Brain (organoid and tissue), 16 donors: ENCODE measurements at places on chromosomes 4 and X. TPM values are rescaled to one million over a fixed set of nuclear protein-coding genes. Genes with fewer than 3 reads are reported as not detected.

DNA sequence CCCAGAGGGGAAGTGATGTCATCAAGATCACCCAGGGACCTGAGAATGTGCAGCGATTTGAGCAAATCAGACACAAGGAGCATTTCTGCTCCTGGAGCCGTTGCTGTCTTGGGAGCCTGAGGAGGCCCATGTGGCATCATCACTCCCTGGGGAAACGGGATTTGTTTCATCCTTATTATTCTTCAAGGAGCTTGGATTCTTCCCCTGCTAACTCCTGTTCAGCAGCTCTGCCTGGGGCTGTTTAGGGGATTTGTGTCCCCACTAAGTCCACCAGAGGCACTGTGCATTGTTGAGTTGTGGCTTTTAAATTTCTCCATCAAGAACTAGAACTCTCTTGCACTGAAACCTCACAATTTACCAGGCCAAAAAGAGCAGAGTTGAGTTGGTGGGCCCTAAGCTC, 104.2 kb upstream of the MSX1 start:
- no peak for DNase-seq

GRCh38 chr4:56301997-56302496, 85.2 kb downstream of the AASDH start:
- DNase-seq: peak; percentile 63

GRCh38 chr4:149881744-149882143, 66.1 kb upstream of the IQCM start:
- DNase-seq: no peak

The GLRB gene
- polyA plus RNA-seq: 7.2 TPM

DNA sequence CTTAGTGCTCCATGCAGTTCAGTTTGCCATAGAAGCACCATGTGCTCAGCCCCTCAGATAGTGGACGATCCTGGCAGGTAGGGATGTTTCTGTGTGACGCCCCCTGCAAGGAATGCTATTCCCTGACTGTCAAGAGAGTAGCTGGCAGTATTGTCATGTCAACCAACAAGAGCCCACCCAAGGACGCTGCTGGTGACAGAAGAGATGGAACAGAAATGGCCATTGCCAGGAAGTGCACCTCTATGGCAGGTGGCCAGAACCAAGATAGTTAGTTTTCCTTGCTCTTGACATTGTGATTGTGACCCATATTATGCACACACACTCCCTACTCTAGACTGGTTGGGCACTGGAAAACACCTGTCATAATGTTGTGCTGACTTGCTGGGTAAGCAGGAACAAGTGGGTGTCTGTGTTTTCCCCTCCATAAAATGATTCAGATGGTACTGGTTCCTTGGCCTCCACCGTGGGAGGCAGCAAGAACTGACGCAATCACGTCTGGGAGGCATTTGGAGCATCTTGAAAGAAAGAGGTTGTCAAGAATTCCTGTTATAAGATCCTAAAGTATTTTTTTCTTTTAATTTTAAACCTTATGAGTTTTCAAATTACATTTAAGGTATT, 507.9 kb downstream of the MID1IP1 start:
- no peak for DNase-seq

GRCh38 chr4:93501244-93501643, 327.3 kb upstream of the ATOH1 start:
- DNase-seq: no peak

DNA sequence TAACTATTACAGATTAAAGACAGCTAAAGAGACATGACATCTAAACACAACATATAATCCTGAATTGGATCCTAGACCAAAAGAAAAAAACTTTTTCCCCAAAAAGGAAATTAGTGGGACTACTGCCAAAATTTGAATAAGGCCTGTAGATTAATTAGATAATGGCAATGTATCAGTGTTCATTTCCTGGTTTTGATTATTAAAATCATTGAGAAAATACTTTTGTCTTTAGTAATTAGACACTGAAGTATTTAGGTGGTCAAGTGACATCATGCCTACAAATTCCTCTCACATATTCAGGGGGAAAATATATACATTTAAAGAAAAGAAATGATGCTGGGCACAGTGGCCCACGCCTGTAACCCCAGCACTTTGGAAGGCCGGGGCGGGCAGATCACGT, 10.4 kb upstream of the USO1 start:
- DNase-seq: no peak

DNA sequence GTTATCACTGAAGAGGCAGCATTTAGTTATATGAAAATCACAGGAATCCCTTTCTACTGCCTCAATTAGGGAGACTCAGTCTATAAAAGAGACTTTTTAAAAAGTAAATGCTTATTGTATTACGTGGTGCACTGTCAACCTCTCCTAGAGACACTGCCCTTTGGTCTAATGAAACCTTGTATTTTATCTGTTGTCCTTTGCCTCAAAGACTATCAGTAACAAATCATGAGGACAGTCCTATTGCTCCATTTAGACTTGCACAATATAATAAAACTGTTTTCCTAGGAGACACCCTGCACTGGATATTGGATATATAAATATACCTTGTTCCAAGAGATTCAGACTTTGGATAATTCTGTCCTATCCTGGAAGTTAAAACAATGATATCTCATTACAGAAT, 34.2 kb downstream of the VCX3A start:
- DNase-seq: no peak

The CCKAR gene
- polyA plus RNA-seq: 0.19 TPM

- peak; percentile 39 for DNase-seq
Observed at GRCh38 chrX:118976599-118977340, 2.4 kb downstream of the LONRF3 start.

GRCh38 chr4:89894649-89895550, at the start of gene MMRN1:
TSS of gene MMRN1 (plus strand) at chr4:89894854. CDS start at chr4:89894972, 118 bp downstream.
- no peak for DNase-seq

GRCh38 chr4:110372485-110372884, 103.5 kb upstream of the ENPEP start:
- no peak for DNase-seq

- DNase-seq: no peak
Observed at GRCh38 chrX:44223150-44223549, 120.3 kb downstream of the EFHC2 start.

The GPR82 gene
- polyA plus RNA-seq: not detected

- DNase-seq: peak; percentile 87
Observed at GRCh38 chr4:127479031-127479622, 153.6 kb upstream of the INTU start.

DNA sequence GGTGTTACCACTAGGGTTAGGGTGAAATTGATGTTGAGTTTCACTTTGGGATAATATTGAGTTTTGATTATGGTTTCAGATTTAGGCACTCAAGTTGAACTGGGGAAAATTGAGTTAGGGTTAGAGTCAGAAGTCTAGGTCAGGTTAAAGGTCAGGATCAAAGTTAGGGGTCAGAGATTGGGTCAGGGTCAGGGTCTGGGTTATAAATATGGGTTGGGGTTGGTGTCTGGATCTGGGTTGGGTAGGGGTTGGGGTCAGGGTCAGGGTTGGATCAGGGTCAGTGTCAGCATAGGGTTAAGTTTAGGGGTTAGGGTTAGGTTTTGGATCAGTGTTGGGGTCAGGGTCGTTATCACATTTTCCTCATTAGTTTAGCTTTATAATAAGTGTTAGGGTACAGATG, 42.7 kb upstream of the IL9R start:
- DNase-seq: no peak

- DNase-seq: no peak
Observed at GRCh38 chrX:71492231-71493065, 40.5 kb upstream of the OGT start.

- no peak for DNase-seq
Observed at GRCh38 chrX:6990552-6991193, 156.8 kb upstream of the STS start.

The HTN3 gene
- not detected for polyA plus RNA-seq

- peak; percentile 47 for DNase-seq
Observed at GRCh38 chr4:140152751-140153418, 1.1 kb downstream of the MAML3 start.

DNA sequence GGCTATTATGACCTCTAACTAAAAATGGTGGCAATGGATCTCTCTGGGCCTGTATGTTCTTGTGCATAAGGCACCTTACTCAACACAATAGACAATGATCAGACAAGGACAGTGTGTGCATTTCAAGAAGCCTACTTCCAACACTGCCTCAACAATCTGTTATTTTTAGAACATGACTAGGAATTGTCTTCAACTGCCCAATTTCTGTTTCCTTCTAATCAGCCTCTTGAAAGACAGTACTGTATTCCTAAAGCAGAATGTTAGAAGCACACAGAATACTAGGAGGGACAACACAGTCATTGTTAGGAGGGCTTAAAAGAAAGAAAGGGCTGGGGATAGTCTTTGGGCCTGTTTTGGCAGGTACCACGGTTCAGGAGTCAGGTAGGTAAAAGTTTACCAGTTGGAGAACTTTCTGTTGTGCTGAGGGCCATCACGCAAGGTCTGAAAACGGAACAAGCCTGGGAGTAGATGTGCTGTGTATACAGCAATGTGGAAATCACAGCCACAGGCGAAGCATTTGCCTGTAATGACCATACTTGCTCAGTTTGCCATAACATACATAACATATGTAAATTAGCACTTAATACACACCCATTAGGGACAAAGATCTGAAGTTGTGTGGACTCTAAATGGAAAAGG, 100.8 kb upstream of the ATXN3L start:
- DNase-seq: no peak

GRCh38 chrX:69539437-69539836, 35.3 kb downstream of the NALF2 start:
- no peak for DNase-seq

DNA sequence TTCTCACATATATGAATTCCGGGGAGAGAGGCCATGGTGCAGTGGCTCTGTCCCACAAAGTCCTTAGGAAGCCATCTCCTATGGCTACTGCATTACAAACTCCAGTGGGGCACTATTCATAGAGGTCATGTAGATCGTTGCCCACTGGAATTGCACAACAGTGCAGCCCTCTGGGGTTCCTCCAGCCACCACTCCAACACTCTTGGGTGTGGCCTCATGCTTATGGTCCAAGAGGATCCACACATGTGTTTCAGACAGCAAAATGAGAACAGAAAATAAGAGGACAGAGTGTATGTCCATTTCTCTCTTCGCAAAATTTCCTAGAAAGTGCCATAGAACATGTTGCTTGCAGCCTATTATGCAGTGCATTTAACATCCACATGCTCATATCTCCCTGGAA, 444.2 kb upstream of the FAM241A start:
- no peak for DNase-seq

The SYAP1 gene
- polyA plus RNA-seq: 13.5 TPM

DNA sequence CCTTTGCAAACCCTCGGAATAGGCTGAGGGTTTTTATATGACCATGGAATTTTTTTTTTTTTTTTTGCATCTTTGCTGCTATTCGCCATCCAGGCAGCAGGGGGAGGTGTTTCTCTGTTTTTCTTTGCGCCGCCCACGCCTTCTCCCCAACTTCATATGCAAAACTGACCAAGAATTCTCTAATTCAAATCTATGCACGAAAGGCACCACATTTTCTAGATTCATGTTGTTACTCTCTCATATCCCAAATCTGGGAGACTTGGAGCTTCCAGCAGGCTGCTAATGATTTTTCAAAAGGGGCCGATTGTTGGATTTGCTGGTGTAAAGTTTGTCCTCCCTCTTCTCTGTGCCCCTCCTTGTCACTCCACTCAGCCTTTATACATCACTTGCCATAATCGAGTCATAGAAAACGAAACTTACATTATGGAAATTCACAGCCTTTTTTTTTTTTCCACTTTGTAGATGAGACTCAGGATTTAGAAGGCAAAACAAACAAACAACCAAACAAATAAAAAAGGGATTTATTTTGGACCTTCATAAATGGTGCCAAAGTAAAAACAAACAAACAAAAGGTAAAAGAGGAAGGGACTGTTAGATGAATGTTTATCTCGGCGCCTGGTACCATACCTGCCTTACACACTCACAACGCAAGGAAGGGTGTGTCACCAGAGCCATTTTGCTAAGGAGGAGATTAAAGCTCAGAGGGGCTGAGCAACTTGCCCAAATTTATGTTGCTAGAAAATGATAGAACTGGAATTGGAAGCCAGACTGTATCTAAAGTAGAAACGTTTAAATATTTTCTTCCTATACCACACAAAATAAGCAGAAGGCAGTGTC, 29.3 kb upstream of the BOD1L1 start:
- peak; percentile 91 for DNase-seq

DNA sequence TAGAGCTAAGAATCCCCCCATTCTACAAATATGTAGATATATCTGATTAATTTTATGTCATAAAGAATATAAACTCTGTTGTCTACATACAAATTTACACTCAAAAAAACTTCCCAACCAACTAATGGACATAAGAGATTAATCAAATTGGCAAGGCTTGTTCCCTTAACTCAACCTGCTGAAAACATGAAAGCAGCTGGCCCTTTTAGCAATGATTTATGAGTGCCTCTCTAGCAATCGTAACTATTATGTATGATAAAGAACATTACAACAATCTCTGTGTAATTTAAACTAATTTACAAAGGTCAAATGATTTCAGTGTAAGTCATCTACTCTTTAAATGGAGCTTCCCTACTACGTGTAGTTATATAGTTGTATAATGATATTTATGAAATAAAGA, 83.1 kb upstream of the FTHL17 start:
- no peak for DNase-seq

GRCh38 chr4:72846280-72847111, 223.0 kb downstream of the COX18 start:
- no peak for DNase-seq

DNA sequence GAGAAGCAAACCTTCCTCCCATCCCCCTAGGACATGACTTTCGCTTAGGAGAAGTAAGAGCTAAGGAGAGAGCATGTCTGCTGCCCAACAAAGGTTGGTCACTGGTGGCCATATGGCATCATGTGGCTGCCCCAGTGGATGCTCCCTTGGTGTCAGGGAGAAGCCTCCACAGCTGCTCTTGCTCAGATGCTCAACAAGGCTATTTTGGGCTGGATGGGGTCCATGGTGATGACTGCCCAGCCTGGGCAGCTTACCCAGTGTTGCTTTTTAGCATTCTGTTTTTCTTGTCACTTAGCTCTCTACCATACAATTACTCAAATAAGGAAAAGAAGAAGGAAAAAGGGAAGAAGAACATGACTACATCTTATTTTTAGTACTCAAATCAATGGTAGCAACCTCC, 48.9 kb upstream of the PPARGC1A start:
- no peak for DNase-seq

The MFAP3L gene
- 4.3 TPM for polyA plus RNA-seq

The PAGE2B gene
- polyA plus RNA-seq: not detected
